Activated CD4-positive, alpha-beta T cell treated with anti-CD3 and anti-CD28 coated beads, Interleukin-2, amount 10 ng/mL, durations not matched to agents 24 days and 14 days (primary cell): ENCODE measurements at places on chromosomes 3 and 15.

DNA sequence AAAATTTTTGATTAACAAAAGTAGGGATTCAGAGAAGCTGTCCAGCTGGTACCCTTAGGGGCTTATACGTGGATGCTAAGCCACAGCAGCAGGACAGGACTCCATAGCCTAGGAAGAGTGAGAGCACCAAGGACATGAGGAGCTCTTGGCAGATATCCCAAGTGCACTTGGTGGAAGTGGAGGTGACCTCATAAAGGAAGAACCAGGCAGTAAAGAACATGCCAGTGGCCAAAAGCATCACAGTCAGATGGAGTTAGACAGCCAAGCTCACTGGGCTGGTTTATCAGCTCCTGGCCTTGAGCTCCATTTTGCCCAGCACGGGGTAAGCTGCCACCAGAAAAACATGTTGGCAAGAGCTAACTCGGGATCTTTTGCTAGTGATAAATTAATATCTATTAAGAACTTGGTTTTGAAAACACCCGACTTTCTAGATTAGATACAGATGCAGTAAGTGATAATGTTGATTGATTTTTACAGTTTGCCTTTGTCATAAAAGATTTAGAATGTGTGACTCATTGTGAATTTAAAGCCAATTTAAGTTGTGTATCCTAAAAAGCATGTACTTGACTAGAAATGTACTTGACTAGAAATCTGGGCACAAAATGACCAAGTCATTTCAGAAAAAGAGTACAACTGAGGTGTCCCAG lies 108.0 kb downstream of the CMSS1 start:
- DNase-seq, result no peak

- peak; percentile 58 for DNase-seq
Observed at GRCh38 chr3:52198643-52199608, 966 bp downstream of the ALAS1 start.

- DNase-seq, result no peak
Observed at GRCh38 chr3:192042116-192042515, 581.2 kb downstream of the PYDC2 start.

GRCh38 chr3:192408007-192408646 lies 319.2 kb downstream of the FGF12 start:
- no peak for DNase-seq

- DNase-seq, result no peak
Observed at GRCh38 chr3:157447026-157447694, 10.5 kb downstream of the PTX3 start.

GRCh38 chr3:13873818-13874217 lies 6.1 kb downstream of the WNT7A start:
- DNase-seq, result no peak

DNA sequence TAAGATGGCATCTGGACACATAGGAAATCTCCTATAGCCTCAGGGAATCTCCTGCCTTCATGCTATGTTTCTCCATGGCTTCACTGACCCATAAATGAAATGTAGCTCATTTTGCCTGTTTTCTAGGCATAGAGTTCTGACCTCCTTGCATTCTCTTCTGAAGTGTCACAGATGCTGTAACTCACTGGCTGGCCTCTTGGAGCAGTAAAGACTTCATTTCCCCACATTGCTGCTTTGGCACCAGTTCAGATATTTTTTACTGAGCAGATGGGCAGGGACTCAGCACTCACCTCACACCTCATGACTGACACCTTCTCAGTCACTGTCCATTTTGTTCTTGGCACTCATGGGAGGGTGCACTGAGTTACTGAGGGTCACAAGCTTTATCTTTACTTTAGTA lies 286.7 kb upstream of the TGFBR2 start:
- DNase-seq, result peak; percentile 72

DNA sequence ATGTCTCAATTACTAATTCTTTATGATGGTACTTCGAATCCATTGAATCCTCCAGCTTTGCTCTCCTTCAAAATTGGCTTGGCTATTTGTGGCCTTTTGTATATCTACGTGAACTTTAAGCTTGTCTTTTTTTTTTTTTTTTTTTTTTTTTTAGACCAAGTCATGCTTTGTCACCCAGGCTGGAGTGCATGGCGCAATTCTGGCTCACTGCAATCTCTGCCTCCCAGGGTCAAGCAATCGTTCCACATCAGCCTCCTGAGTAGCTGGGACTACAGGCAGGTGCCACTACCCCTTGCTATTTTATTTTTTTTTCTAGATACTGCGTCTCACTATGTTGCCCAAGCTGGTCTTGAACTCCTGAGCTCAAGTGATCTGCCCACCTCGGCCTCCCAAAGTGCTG lies 7.7 kb upstream of the DIPK2A start:
- DNase-seq, result no peak

GRCh38 chr3:64467255-64467944 lies 220.4 kb downstream of the ADAMTS9 start:
- no peak for DNase-seq

GRCh38 chr15:58559904-58560588 lies 128.3 kb downstream of the LIPC start:
- no peak for DNase-seq

GRCh38 chr3:190877925-190878324 lies 15.4 kb upstream of the GMNC start:
- peak; percentile 59 for DNase-seq

- DNase-seq, result no peak
Observed at GRCh38 chr3:82355228-82355627, 593.8 kb upstream of the GBE1 start.

- peak; percentile 61 for DNase-seq
Observed at GRCh38 chr15:45795440-45796069, 160.7 kb downstream of the SQOR start.

GRCh38 chr3:71360764-71361163 lies 222.8 kb downstream of the FOXP1 start:
- DNase-seq, result no peak

DNA sequence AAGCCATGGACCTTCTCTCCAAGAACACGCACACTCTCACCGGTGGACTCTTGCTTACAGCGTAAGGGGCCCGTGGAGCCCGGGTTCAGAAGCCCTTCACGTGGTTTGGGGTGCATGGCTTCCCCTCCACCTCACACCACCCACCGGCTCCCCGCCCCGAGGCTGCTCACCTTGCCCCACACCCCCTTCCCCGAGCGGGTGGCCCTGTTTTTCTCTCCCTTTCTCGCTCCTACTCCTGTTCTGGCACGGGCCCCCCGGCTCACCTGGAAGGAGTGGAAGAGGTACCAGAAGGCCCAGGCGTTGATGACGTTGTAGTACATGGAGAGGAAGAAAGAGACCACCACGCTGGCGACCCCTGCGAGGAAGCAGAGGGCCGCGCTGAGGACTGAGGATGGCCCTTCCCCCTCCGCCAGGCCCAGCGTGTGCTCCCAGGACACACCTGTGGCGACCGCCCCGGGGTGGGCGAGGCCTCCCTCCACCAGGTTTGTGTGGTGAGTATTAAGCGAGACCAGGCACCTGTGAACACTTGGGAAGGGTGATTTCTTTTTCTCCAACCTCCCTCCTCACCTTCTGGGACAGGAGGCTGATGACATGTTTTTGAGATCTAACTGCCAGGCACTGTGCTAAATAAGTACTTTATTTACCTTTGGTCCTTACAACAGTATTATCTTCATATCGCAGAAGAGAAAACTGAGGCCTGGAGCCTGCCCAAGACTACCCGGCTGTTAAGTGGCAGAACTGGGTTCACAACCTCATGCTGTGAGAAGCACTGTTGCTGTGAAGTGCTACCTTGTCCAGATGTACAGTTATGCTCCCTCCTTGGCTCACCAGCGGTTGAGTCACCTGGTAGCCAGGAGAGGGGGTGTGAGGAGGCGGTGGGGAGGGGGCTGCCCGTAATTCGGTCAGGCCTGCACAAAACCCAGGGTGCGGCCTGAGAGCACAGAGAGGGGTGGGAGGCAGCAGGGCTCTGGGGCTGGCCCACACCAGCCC lies 16.3 kb downstream of the SLC6A20 start:
- DNase-seq, result no peak

DNA sequence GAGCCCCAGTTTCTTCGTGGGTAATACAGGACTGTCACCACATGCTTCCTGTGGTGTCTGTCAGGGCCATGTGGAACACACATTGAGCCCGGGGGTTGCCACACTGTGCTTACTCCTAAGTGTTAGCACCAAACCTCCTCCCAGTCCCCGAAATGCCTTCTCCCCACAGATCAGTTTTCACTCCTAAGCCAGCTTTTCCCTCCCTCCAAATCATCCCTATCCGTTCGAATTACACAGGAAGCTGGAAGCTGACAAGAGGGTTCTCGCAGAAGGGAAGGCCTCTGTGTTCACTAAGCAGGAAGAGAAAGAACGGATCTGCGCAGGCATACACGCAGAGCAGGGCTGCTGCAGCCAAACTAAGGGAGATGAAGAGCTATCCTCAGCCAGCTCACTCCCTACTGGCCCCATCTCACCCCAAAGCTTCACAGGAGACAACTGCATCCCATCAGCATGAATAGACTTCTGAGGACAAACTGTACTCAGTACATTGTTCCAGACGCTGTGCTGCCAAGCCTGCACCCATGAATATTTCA lies 32.3 kb downstream of the XXYLT1 start:
- DNase-seq, result no peak

DNA sequence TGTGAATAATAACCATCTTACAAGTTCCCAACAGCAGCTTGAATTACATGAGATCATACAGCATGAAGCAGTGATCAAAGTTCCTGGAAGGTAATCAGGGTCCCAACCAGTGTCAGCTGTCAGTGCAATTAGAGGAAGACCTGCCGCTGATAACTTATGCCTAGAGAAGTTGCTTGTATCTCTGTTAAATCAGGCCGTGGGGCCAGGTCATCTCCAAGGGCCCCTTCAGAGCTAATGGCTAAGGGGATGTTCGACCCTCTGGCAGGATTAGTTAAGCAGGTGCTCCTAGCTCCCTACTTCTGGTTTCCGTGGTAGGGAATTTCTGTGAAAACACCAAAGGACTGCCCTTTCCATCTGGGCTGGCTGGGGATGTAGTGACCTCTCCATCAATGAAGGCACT lies 251.0 kb downstream of the FAM43A start:
- no peak for DNase-seq

DNA sequence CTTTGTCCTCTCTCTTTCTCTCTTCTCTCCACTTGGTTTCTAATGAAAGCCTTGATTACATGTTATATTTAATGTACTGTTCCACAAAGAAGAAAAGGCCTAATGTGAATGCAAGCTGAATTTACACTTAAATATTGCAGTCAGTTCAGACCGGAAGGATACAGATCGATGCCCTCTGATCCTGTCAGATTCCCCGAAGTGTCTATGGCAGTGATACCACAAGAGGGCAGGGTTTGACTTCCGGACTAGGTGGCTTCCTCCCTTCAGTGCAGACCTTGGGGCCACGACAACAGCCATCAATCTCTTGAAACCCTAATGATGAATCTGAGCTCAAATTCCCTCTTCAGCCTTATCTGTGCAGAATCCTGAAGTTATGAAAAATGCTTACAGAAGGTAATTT lies 29.5 kb downstream of the AGTR1 start:
- DNase-seq, result peak; percentile 58

- no peak for DNase-seq
Observed at GRCh38 chr3:56869157-56869889, 67.6 kb upstream of the ARHGEF3 start.

- DNase-seq, result no peak
Observed at GRCh38 chr15:76163457-76164295, 103.9 kb downstream of the TMEM266 start.

DNA sequence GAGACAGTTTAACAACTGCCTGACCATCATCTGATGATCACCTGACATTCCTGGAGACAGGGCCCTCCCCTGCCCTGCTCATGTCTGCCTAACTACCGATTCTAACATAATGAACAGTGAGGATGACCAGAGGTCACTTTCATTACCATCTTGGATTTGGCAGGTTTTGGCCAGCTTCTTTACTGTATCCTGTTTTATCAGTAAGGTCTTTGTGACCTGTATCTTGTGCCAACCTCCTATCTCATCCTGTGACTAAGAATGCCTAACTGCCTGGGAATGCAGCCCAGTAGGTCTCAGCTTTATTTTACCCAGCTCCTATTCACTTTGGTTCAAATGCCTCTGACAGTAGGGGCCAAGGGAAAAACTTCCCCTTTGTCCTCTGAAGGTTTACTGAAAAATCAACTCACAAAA lies 40.2 kb downstream of the METTL6 start:
- no peak for DNase-seq

DNA sequence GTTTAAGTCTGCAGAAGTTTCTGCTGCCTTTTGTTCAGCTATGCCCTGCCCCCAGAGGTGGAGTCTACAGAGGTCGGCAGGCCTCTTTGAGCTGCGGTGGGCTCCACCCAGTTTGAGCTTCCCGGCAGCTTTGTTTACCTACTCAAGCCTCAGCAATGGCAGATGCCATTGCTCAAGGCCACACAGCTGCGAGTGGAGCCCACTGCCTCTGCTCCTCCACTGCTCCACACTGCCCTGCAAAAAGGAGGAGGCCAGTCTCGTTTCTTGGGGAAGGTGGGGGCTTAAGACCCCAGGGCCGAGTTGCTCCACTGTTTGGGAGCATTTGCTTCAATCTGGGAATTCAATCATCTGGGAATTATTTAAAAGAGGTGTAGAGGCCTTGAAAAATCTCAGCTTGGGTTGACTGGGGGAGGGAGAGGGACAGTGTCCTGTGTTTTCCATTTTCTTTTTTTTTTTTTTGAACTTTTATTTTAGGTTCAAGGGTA lies 144.6 kb upstream of the MEF2A start:
- peak; percentile 89 for DNase-seq

DNA sequence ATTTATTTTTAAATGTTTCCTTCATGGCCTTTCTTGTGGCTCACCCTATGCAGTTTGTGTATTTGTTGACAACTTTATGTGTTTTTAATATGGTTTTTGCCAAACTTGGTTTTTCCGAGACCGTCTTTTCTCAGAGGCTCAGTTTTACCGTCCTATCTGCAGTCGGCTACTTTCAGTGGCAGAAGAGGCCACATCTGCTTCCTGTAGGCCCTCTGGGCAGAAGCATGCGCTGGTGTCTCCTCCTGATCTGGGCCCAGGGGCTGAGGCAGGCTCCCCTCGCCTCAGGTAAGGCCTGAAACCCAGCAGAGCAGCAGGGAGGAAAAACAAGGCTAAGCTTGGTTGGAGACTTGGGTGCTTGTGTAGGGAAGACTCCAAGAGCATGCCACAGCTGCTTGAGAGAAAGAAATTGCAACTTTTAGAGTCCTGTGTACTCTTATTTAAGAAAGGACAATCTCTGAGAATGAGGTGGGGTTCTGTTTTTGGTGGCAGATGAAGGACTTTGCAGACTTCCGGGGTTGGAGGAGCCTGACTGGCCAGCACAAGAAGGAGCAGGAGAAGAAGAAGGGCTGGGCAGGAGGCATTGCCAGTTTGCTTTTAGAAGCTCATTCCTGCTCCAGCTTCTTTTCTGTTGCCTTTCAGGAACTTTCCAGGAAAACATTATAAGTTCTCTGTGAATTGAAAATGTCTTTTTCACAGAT lies at the start of gene TIGIT:
Gene TIGIT, plus strand, starts transcription at position 191 of the 698 bp plus-strand sequence. Its CDS starts 34 bp downstream, at position 225.
- peak; percentile 48 for DNase-seq

DNA sequence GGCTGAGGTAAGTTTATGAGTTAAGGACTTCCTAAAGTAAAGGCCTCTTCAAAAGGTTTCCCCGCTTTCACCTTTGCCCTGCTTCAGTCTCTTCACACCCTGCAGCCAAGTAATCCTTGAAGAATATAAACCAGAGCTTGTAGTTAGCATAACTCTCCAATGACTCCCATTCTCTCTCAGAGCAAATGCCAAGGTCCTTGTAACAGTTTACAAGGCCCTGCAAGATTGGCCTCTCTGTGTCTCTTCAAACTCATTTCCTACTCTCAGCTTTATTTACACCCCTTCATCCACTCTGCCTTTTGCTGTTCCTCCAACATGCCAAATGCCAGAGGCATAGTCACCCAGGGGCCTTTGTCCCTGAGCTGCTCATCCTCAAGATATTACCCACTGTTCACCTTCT lies 60.5 kb upstream of the MME start:
- no peak for DNase-seq

GRCh38 chr3:14569474-14570000 lies 29.4 kb upstream of the GRIP2 start:
- DNase-seq, result no peak
